ENCODE measurements at places on chromosomes 4 and X.

DNA sequence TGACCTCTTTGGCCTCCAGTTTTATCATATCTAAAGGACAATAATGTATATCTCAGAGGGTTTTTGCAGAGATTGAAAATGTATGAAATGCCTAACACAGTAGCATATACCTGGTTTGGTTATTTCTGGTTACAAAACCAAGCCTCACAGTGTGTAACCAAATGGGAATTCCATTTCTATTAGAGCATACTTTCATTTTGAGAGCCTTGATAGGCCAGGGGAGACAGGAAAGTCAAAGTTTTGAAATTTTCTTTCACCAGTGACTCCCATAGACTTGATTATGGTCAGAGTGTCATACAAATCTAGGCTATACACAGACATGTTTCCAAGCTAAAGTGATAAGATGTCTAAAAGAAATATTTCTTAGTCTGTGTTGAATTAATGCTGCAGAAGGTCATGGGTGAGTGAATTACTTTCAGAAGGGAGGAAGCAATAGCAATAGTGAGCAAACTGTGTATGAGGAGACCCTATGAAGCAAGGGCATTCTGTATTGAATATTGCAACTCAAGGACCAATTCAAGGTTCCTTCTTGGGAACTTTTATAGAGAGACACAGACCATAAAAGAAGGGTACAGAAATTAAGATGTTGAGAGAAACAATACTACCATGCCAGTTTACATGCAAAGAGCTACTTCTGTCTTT is 151.1 kb downstream of the PDE5A start:
- no peak for DNase-seq

- DNase-seq = no peak
Measured at GRCh38 chr4:140069066-140069465, 84.9 kb downstream of the MAML3 start.

- DNase-seq = peak; percentile 41
Measured at GRCh38 chr4:88007304-88008121, at the start of gene PKD2. PKD2 (plus strand) TSS chr4:88007635; CDS start chr4:88007734, 99 bp downstream.

DNA sequence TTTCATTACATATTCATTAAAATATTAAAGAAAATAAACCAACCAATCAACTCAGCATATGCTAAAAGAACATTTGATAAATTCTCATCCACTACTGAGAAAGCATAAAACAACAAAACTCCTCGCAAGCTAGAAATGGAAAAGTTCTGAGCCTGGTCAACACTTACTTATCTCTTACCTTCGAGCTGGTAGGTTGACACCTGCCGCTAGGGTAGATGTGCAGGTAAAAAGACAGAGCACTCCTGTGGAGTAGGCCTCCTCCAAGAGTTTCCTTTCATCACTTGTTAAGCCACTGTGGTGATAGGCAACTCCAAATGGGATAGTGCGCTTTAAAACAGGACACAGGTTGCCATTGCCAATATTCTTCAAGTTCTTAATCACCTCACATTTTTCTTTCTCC is 18.9 kb downstream of the HELQ start:
- no peak for DNase-seq

- no peak for DNase-seq
Measured at GRCh38 chr4:145014365-145014764, 83.6 kb downstream of the ANAPC10 start.

DNA sequence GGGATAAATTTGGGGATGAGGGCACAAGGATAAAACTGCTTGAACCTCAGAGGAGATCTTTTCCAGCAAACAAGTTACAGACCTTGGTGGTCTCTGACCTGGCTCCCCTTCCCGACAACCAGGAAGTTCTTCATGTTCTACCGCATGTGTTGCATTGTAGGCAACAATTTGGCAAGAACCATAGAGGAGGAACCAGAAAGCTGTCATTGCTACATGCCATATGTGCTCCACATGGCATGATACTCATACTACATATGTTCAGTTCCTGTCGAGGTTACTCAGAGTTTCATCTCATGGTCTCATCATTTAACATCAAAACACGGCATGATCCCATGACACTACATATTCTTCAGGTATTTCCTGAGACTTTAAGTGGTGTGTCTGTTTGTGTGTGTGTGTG is 235.9 kb downstream of the OR13H1 start:
- DNase-seq = no peak

DNA sequence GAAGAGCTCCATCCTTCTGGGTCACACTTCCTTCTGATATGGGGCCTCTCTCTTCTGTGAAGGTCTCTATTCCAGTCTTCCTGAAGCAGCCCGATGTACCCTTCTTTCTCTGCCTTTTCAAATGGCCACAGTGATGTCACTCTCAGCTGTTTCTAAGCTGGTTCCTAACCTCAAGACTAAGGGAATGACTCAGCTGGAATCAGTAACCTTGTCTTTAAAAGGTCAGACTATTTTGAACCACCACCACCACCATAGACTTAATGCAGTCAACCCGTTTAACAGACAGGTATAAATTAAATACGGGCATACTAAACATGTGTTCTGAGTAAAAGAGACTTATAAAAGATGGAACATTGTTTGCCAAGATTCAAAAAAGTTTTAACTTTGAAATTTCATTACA is 121.0 kb downstream of the PPA2 start:
- no peak for DNase-seq

- no peak for DNase-seq
Measured at GRCh38 chrX:133633950-133634349, 218.7 kb upstream of the GPC4 start.

GRCh38 chr4:110480031-110480549 is 4.1 kb downstream of the ENPEP start:
- DNase-seq = no peak

DNA sequence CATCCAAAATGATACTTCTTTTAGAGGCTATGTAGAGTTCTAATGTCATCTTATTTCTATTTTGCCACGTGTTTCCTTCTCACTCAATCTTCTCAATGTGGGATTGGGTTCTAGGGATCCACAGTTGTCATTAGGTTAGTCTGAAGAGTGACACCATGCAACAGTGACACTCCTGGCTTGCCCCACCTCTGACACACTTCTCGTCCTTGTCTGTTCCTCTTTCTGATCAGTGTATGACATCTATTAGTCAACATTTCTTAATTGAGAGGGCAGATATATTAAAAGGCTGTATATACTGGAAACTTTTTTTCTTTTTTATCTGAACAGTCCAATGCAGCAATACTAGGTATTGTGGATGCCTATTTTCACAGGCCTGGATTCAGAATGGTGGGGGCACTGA is 67.6 kb upstream of the GYPA start:
- DNase-seq = no peak

DNA sequence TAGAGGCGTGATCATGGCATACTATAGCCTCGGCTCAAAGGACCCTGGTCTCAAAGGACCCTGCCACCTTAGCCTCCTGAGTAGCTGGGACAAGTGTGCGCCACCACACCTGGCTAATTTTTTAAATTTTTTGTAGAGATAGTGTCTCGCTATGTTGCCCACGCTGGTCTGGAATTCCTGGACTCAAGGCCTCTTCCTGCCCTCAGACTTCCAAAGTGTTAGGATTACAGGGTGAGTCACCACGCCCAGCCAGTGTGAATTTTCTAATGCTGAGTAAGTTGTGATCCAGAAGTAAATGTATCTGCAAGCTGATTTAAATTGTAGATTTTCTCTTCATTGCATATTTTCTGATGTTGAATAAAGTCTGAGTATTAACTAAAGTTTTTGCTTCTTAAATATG is 2.6 kb upstream of the ZNF674 start:
- no peak for DNase-seq

DNA sequence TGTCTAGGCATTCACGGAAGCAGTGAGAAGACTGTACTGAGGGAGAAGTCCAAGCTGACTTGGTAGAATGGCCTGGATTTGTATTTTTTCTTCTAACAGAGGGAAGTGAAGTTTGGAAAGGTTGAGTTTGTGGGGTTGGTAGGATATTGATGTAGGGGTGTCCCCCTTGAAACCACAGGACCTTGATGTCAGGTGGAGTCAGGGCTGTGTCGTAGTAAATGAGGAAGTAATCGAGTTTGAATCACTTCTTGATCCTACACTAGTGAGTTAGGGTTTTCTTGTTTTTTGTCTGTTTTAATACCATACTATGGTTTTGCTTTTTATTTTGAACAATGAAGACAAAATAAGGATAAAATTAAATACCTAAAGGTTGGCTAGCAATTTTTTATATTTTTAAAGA is 30.1 kb upstream of the ANAPC4 start:
- DNase-seq = no peak

DNA sequence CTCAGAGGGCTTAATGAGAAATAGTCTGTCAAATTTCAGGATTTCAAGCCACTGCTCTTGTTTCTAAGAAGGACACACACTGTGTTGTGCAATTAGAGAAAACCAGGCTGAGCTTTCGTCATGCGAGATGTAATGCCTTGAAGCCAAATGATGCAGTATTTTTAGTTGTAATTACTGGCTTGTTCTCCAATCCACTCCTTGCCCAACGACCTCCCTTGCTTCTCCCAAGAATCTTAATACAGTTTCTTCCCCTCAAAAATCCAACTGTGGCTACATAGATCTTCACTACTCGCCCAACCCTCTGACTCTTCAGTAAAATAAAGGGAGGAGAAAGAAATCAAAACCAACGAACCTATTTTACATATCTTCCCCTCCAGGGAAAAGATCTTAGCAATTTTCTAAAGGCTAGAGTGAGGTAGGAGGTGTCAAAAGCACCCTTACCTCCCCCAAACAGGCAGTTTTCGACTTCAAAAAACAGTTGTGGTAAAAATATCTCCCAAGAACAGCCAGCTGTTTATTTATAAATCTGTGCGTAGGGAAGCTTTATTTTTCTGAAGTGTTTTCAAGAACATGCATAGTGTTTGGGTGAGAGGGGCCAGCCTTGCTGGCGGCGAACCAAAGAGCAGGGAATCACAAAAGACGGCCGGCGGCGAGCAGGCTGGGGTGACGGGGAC is 68.7 kb downstream of the MGST2 start:
- DNase-seq = no peak

DNA sequence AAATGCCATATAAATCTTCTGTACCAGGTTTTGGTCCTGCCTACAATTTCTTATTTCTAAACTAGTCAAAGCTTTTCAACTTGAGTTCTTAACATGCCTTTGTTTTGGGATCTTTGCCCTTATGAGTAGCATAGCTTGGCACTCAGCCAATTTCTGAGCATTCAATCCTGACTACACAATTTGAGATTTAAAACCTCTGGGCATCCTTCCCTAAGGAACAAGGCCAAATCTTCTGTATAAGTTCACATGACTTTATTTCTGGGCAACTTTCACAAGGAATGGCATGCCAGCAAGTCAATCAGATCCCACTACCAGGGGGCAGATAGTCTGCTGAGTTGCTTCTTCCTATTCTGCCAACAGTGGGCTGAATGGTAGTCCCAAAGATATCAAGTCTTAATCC is 254.2 kb downstream of the ADAMTS3 start:
- no peak for DNase-seq

- no peak for DNase-seq
Measured at GRCh38 chrX:1676866-1677265, 62.0 kb downstream of the ASMT start.

- no peak for DNase-seq
Measured at GRCh38 chr4:147589586-147589985, 27.6 kb upstream of the TMEM184C start.

- DNase-seq = no peak
Measured at GRCh38 chrX:144637731-144638130, 609.6 kb upstream of the SPANXN1 start.

DNA sequence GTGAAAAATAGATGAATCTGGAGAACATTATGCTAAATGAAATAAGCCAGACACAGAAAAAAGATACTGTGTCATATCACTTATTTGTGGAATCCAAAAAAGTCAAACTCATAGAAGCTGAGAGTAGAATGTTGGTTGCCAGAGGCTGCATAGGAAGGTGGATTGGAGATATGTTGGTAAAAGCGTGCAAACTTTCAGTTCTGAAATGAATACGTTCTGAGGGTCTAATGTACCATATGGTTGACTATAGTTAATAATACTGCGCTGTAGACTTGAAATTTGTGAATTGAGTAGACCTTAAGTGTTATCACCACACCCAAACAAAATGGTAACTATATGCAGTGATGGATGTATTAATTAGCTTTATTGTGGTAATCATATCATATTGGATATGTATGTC is 45.0 kb upstream of the UPRT start:
- DNase-seq = no peak

DNA sequence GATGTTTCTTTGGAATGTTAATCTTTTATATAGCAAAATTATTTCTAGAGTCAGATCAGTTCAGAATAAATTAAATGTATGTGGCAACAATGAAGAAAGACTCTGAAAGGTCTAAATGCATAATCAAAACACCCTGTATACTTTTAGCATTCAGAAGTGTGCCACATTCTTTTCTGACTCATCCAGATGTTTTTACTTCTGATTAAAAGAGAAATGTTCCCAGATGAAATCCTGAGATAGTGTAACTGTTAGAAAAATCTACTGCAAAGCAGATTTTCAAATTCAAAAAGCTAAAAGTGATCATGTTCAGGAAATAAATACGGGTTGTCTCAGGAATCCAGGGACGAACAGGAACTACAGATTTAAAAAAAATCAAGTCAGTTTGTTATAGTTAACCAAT is 241.4 kb downstream of the GRIA3 start:
- no peak for DNase-seq

DNA sequence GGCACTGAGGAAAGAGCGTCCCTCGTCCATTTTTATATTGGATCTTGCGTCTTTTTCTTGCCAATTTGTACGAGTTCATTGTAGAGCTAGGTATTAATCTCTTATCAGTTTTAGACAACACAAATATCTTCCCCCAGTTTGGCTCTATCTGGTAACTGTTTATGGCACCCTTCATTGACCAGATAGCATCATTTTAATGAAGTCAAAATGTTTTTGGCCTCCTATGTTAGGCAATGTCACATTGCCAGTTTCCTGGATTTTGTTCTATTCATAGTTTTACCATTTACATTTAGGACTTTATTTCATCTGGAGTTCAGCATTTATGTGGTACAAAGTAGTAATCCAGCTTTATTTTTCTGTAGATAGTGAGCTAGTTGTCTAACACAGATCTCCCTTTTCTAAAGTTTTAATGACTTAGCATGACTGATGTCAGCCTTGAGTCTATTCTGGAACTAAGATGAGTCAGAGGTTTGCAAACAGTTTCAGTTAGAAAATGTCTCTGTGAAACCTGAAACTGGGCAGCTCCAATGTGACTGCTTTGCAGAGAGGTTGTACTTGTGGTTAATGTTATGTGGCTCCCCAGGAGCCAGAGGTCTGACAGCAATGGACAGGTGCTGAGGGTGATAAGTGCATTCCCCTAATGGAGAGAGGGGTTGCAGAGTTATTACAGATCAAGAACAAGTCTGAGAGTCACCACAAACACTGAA is 5.3 kb upstream of the STBD1 start:
- DNase-seq = no peak

- no peak for DNase-seq
Measured at GRCh38 chr4:2275546-2276251, 13.8 kb upstream of the MXD4 start.

GRCh38 chr4:53431052-53431451 is 53.6 kb downstream of the FIP1L1 start:
- no peak for DNase-seq

DNA sequence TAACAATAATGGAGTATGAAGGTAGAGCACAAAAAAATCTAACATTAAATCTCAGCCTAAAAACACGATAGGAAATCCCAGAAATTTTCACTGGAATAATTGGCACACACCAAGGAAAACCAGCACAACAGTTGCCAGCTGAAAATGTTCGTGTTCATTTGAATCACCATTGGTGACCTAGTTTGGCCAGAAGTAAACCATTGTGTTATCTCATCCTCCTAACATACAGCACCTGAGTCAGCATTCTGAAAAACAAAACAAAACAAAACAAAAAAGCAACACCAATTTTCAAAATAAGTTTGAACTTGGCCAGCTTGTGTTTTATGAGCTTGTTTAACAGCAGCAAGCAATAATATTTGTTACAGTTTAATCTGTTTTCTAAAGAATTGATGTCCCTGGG is 41.1 kb downstream of the UCHL1 start:
- no peak for DNase-seq
